ENCODE measurements at places on chromosomes 7 and 10. TPM values are rescaled to one million over a fixed set of nuclear protein-coding genes. Genes with fewer than 3 reads are reported as not detected.

GRCh38 chr10:44322137-44322536, 62.8 kb downstream of the CXCL12 start:
- H3K27me3 ChIP-seq: peaks cover 2% of the 10 kb centered on the region
- H3K4me1 ChIP-seq: peaks cover 6% of the 10 kb centered on the region
- no peak for DNase-seq
- H3K27ac ChIP-seq: no peak overlapping the region
- H3K4me3 ChIP-seq: no peak overlapping the region

DNA sequence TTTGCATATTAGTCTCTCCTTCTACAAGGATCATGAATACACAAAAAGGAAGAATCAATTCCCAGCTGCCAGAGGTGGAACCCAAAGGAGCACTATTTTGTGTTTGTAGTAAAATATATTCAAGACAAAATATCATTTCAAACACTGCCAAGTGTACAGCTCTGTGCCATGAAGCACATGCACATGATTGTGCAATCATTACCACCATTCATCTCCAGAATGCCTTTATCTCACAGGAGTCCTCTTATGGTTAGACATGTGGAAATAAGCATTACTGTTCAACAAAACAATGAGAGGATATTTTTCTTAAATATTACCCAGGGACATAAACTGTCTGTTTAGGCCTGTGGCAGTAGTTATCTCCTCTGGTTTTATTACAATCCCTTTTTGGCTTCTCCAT, 151.4 kb upstream of the PPP1R3A start:
- H3K36me3 ChIP-seq: no peaks in the 10 kb centered on the region
- no peak overlapping the region for H3K27ac ChIP-seq
- no peak overlapping the region for H3K4me3 ChIP-seq

GRCh38 chr10:32948451-32948850, 9.6 kb downstream of the ITGB1 start:
- no peak overlapping the region for H3K27ac ChIP-seq
- H3K4me1 ChIP-seq: peaks cover 62% of the 10 kb centered on the region
- no peak for DNase-seq
- peaks cover 4% of the 10 kb centered on the region for H3K36me3 ChIP-seq
- H3K4me3 ChIP-seq: no peak overlapping the region

PPP1R17 gene
- 0.36 TPM for total RNA-seq
